ENCODE measurements at places on chromosomes 3 and 15.

- no peak for DNase-seq
These were observed 183.6 kb downstream of the EPHB1 start for GRCh38 chr3:134978658-134979057.

DNA sequence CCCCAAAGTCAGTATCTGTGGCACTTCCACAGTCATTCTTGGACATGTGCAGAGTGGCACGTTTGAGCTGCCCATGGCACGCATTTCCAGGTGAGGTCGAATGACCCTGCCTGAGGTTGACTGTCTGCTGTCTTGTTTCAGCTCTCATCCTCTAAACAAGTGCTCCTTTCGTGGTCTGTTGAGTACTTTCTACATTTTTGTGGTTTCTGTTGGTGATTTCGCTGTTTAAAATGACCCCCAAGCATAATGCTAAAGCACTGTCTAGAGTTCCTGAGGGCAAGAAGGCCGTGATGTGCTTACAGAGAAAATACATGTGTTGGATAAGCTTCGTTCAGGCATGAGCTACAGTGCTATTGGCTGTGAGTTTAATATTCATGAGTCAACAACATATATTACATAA is 40.0 kb upstream of the SAMMSON start:
- no peak for DNase-seq

- no peak for DNase-seq
These were observed 77.0 kb downstream of the CCK start for GRCh38 chr3:42189001-42189460.

GRCh38 chr15:33098094-33099058 is 96.1 kb downstream of the FMN1 start:
- DNase-seq, result no peak

DNA sequence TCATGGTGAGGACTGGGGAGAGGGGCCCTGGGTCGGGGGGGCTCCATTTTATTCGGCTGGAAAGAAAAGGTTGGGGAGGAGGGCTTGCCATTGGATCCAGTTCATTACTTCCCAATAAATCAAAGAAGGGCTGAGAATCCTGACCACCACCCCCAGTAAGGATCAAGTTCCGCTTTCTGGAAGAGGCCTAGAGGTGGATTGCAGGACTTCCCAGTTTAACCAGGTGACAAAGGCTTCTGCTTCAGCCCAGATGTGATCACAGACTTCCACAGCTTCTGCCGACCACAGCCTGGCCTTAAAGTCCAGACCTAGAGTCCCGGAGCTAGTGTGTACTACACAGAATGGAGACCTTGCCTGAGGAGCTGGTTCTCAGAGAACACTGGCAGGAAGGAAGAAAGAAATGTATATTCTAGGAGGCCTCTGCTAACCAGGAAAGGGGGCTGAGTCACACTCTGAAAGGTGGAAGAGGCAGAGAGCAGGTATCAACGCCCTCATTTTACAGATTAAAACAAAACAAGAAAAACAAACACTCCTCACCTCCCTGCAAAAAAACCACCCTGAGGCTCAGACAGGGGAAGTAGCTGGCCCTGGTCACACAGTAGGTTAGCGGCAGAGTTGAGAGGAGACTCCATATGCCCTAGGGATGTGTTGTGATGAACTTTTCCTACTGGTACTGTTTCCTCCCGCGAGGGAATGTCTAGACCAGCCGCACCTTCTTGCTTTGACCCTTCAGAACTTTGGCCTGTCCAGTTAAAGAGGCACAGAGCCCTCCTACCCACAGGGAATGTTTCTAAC is 1.1 kb upstream of the CEMIP start:
- no peak for DNase-seq

- no peak for DNase-seq
These were observed 15.0 kb downstream of the SEMA3G start for GRCh38 chr3:52429779-52430415.

DNA sequence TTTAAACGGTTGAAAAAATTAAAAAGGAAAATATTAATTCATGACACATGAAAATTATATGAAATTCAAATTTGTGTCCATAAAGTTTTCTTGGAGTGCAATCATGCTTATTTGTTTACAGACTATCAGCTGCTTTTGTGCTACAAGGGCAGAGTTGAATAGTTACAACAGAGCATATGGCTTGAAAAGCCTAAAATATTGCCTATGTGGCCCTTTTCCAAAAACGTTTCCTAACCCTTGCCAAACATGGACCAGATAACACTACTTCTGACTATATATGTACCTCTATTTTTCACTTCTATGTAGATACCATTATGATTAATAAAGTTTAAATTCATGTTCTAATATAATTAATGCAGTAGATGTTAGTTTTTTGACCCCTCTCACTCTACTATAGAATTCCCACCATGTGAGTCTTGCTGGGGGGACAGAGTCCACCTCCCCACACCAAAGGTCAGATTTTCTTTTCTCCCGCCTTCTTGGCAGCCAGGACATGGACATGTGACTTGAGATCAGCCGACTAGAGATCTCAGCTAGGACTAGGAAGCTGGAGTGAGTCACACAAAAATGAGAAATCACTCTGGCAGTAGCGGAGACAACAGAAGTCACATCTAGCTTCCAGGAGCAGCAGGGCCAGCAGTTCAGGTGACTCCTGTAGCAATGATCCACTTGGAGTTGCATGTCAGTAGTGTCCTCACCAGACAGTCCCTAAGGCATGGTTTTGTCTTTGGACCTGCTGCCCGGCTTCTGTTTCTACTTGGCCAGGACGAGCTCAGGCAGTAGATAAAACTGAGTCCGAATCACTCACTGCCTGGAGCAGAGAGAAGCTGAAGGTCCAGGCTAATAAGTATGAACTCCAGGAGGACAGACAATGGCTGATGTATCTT is 22.4 kb downstream of the CIAO2A start:
- no peak for DNase-seq

GRCh38 chr15:29065571-29065970 is 179.8 kb downstream of the APBA2 start:
- DNase-seq, result no peak

DNA sequence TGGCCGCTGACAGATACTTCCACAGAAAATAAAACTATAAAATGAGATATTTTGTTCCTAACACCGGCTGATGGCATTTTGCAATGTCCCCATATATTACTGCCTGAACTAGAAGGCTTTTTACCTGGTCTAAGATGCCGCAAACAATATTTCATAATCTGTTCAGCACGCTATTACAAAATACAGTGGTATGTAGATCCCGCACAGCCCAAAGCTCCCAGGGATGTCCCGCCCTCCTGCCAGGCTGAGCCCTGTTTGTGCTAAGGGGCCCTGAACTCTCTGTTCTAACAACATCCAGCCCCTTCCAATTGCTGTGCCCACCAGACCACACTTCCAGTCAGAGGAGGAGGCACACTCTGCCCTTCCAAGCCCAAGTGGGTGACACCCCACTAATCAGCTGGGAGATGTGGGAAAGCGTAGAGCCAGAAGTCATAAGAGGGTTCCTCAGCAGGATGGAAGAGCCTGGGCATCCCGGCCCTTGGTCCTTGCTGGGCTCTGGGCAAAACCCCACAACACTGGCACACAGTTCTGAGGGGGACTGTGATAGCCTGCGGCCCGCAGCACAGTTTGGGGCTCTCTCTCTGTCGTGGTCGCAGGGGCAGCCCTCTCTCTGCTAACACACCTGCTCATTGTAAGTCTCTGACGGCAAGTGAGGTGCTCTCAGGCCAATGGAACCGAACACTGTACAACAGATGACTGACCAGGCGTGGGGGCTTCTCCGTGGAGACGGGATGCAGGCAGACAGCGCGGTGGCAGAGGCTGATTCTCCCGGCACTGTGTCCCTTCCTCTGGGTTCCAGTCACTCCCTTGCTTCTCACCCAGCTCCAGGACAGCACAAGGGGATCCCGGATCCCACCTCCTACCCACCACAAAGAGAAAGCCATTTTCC is 55.2 kb downstream of the PCSK6 start:
- no peak for DNase-seq
